ENCODE measurements at places on chromosomes 13 and 19.

DNA sequence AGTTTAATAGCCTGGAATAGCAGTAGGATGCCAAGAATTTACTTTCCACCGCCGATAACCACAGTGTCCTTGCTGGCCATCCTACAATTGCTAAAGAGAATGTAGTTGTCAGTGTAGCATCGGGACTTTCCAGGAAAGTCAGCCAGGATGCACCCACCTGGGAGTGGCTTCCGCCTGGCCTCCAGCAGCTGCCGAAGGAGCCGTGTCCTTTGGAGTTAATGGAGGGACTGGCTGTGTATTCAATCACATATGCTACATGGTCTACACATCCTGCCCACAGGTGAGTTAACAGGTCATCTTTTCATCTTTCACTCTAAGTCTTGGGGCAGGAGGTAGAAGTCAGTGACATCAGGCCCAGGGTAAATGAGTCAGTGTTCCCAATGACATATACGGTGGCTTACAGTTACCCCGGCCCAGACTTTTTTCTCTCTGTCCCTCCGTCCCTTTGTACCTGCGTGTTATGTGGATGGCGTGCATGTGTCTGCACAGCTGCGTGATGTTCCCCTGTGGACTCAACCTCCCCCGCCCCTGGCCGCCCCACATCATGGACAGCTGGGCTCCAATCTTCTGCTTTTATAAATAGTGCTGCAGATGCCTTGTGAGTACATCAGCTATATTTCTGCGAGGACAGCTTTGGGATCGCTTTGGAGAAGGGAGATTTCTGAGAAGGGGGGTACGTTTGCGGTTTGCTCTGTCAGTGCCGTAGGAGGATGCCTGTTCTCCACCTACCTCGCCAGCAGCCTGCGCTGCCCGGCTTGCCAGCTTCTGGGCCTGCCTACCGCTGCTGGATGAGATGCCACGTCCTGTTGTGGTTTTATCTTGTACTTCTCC lies 63.1 kb downstream of the ATP11A start:
- no peak for DNase-seq

DNA sequence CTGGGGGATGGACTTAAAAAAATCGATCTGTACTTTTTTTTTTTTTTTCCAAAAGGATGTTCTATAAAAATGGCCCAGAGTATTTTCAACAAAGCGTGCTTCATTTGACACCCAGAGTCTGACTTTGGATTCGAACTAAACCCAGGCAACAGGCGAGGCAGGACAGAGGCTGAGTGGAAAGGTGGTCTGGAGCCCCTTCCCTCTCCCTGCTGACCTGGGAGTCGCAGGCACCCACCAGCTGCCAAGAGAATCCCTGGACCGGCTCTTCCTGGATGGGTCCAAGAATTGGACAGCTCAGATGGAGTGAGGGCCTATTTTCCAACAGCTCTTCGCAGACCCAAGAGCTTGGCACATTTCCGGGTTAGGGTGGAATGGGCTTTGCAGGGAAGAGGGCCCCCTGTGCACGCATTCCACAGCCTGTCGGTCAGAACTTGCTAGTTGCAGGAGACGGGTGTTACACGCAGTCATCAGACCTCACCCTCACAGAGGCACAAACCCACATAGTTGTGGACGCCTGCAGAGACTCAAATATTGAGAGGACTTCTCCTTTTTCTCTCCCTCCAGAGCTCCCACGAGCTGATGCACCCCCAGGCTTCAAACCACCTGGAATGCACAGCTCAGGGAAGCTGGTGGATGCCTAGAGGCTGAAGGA lies 15.2 kb downstream of the KCTD15 start:
- DNase-seq: peak; percentile 35

GRCh38 chr19:30207357-30207756 lies 164.8 kb upstream of the ZNF536 start:
- DNase-seq: no peak

GRCh38 chr13:110396476-110396875 lies 89.4 kb downstream of the COL4A2 start:
- DNase-seq: no peak

DNA sequence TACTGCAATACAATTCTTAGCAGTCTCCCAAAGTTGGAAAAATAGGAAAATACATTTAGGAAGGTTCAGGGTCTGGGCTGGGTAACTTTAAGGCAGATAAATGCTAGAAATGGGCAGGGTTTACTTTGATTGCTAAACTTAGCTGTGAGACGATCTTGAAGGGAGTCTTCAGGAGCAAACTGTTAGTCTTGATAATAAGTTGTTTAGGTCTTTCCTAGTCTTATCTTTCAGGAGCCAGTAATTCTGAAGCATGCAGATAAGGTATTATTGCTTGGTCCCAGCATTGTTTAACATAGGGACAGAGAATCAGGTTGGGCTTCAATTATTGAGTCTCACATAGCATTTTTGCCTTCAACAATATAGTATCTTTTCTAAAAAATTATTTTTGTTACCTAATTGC lies 262.4 kb upstream of the MIR17HG start:
- DNase-seq: no peak

DNA sequence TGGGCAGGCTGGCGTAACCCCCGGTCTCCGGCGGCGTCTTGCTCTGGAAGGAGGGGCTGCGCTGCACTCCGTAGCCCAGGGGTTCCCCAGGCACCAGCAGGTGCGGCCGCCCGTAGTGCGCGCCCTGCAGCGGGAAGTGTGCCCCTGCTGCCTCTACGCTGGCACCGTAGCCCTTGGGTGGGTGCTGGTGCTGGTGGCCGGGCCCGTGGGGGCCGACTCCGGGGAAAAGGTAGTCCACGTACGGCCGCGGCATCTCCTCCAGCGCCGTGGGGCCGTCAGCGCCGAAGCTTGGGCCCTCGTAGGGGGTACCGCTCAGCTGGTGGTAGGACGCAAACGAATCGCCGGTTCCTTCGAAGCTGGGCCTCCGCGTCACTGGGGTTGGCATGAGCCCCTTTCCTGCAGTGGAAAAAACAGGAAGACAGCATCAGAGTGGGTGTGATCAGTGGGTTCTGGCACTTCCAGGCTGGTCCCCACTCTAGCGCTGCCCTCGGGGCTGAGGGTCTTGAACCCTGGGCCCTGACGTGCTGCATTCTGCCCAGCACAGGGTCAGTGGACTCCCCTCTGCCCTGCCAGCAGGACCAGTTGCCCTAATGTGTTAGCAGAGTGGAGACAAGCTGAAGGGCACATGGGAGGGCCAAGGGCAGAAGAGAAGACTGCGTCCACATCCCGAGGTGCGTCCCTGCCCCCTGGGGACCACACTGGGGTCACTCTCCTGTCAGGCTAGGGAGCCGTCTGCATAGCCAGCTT lies 72.3 kb downstream of the LATS2 start:
- no peak for DNase-seq

- peak; percentile 90 for DNase-seq
Measured at GRCh38 chr19:14402332-14403144, 16.6 kb downstream of the DDX39A start.

DNA sequence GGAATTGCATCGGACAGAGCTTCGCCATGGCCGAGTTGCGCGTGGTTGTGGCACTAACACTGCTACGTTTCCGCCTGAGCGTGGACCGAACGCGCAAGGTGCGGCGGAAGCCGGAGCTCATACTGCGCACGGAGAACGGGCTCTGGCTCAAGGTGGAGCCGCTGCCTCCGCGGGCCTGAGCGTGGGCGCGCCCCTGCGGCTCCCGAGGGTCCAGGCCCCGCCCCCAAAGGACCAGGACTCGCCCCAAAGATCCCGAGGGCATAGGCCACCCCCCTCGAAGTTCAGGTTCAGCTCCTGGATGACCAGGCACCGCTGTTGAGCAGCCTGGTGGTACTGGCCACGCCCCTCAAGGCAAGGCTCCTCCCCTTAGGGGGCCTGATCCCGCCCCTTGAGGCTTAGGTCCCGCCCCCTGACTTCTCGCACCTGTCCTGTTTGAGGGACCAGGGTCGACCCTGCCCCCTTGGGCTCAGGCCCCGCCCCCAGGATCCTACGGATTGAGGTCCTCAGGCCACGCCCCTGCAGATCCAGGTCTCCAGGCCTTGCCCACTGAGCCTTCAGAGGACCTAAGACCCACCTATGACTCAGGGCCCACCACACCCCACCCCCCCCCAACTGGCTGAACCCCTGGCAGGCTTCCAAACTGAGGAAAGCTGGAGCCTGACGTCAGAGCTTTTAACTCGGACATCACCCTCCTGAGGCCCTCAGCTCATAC lies 43.1 kb downstream of the CYP4F22 start:
- no peak for DNase-seq

- no peak for DNase-seq
Measured at GRCh38 chr13:20142927-20143480, 17.8 kb downstream of the GJA3 start.

DNA sequence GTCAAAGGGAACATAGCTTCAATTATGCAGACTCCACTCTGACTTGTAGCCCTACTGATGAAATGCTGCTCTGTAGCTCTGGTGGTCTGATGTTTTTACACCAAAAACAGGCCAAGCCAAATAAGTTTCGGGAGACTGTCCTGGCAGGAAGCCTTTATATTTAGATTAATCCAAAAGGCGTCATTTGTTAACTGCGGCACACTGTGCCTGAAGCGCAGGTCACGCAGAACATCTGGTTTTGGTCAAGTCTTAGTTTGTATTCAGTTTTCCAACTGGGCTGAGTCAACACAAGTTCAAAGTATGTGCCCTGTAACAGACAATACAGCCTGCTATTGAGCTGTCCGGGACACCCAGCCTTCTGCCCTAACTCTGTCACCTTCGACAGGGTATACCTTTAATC lies 154.6 kb upstream of the IPO5 start:
- no peak for DNase-seq

GRCh38 chr13:76894401-76895110 lies 8.4 kb upstream of the KCTD12 start:
- DNase-seq: peak; percentile 47

GRCh38 chr13:77979721-77980385 lies 61.2 kb upstream of the EDNRB start:
- DNase-seq: no peak

DNA sequence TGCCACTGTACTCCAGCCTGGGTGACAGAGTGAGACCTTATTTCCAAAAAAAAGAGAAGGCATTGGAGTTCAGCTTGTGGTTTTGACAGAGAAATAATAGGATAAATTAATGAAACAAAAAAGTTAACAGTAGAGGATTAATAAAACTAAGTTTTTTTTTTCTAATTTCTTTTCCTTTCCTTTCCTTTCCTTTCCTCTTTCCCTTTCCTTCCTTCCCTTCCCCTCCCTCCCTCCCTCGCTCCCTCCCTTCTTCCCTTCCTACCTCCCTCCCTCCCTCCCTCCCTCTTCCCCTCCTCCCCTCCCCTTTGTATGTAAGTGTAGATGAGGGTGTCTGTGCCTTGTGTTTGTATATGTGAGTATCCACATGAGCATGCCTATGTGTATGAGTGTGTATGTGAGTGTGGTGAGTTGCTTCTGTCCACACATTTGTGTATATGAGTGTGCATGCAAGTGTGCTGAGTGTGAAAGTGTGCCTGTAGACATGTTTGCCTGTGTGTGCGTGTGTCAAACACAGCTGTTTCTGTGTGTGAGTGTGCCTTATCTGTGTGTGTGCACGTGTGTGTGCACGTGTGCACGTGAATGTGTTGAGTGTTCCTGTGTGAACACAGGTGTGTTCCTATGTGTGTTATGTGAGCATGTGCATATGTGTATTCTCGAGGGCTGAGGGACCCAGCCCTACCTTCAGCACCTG lies 12.5 kb upstream of the MZF1 start:
- no peak for DNase-seq

- DNase-seq: peak; percentile 8
Measured at GRCh38 chr19:47615230-47615629, 6.3 kb downstream of the BICRA start.

DNA sequence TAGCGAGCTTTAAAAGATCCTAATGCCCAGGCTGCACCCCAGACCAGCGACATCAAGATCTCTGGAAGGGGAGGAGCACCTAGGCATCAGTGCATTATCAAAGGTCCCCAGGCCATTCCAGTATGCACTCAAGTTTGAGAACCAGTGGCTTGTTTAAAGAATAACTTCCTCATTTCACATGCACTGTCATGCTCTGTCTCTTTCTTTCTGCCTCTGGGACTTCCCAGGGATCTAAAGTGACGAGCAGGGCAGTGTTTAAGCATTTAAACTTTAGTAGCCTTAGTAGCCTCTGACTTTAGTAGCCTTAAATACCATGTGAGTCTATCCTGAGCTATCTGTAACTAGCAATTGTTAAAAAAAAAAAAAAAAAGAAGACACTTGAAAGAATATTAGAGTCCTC lies 8.9 kb upstream of the FARP1 start:
- no peak for DNase-seq

GRCh38 chr19:14363183-14364097 lies 17.8 kb upstream of the ADGRE5 start:
- DNase-seq: peak; percentile 40

DNA sequence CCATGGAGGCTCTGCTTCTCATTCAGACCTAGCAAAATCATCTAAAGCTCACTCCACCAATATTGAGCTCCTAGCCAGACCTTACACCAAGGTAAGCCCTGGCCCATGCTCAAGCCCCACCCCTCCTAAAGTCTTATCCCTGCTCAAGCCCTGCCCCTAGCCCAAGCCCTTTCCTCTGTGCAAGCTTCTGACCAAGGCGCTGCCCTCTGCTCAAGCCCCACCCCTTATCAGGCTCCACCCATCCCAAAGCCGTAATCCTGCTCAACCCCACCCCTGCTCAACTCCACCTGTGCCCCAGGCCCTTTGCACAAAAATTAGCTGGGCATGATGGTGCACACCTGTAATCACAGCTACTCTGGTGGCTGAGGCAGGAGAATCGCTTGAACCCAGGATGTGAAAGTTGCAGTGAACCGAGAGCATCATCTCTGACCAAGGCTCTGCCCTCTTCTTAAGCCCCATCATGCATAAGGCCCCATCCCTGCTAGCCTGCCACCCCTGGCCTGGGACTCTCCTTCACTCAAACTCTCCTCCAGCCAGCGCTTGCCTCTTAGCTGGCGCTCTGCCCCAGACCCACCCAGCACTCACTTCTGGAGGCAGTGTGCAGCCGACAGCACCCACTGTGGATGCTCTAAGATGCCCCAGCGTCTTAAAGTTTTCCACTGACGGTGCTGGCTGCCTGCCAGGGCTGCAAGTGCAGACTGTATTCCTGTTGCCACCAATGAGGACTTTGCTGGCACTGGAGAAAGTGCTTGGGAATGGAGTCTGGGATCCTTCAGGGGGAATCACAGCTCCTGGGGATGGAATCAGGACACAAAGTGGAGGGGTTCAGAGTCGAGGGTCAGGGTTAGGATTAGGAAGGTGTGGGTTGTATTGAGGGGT lies 16.5 kb downstream of the KLK4 start:
- no peak for DNase-seq

- no peak for DNase-seq
Measured at GRCh38 chr19:19468424-19469050, 46.8 kb downstream of the TSSK6 start.

DNA sequence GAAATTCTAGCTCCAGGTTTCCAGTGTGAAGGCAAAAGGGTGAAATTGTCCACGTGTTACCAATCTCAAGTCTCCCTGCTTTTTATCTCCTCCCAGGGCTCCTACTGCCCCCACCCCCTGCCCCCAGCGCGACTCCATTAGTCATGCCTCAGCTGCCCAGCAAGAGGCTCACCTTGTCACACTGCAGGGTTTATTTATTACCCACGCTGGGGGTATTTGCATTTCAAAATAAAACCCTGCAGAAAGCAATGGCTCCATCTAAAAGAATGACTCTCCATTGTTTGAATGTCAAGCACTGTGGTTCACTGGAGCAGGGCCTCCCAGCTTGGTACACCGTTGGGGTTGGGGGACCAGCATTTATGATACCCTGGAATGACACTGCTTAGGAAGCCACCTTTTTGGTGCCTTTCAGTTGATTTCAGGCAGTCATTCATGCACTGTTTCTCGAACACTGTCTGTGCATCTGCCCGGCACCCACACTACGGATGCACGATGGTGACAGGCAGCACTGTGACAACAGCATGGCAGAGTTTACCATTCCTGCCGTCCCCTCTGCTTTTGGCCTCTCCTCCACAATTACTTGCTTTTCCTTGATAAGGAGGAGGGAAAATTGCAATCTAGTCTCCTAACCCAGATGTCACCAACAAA lies 9.9 kb upstream of the POP4 start:
- no peak for DNase-seq
